Effector memory CD4-positive, alpha-beta T cell (primary cell): ENCODE measurements at places on chromosomes 2 and 18.

DNA sequence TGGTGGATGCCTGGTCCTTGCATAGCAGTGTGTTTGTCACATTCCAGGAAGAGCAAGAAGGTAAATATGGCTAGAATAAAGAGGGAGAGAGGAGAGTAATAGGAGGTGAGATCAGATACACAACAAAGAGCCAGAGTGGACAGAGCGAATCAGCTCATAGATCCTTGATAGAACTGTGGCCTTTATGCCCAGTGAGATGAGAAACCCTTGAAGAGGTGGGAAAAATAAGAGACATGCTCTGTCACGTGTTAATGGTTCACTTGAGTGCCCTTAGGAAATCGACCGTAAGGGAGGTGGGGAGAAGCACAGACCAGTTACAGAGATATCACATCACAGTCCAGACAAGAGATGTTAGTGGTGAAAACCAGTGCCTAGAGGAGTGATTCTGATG lies 84.7 kb upstream of the RAB27B start:
- no peak for DNase-seq

- no peak for DNase-seq
These were observed 185.5 kb downstream of the C1D start for GRCh38 chr2:67877301-67877700.

DNA sequence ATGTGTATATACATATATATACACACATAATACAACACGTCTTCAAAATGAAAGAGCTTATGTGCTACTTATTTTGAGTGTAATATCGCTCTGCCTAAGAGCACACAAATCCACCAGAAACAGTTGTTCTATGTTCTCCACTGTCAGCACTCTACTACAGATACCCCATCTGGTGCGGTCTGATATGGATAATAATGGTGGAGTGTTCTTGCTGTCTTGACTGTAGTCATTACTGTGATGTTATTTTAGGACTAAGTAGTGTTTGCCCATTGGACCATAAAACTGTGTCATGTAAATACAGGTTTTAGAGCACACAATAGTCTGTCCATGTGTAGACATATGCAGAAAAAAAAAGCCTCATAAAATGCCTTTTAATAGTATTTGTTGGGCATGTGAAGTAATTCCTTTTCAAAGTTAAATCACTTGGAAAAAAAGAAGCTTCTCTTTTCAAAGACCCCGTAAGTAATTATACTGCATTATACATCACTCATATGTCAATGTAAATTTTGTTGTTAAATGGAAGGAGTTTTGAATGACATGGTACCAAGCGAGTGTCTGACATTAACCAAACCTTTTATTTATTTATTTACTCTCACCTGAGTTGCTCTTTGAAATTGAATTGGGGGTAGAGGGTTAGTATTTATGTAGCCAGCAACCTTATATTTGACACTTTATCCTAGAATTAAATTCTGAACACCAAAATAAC lies 1249.2 kb upstream of the ZEB2 start:
- DNase-seq = no peak

GRCh38 chr2:64222351-64222750 lies 78.1 kb upstream of the PELI1 start:
- DNase-seq = no peak

GRCh38 chr18:24756385-24756784 lies 295.9 kb downstream of the HRH4 start:
- no peak for DNase-seq

GRCh38 chr2:23465936-23466335 lies 81.0 kb downstream of the KLHL29 start:
- DNase-seq = no peak

DNA sequence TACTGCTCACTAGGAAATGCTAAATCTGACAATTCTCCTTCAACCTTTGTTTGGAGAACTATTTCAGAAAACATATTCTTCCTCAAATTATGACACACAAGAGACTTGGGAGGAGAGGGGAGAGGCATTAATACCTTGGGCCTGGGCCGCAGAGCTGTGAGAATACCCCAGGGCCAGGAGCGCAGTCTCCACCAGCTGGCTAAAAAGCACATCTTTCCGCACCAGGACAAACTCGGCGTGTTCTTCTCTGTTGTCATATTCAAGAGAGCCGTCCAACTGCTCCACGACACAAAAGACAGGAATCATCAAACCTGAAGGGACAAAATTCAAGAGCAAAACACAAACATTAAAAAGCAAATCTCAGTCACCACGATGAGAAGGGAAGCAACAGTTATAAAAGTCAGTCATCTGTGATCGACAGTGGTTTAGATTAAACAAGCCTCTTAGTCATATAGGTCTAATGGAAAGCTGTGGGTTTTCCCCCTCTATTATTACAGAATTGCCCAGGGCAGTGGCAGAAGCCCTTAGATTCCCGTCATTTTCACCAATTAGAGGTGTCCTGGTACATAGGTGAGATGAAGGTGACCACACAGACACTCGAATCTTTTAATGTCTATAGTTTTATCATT lies 24.4 kb downstream of the SATB2 start:
- DNase-seq = no peak

GRCh38 chr2:196515051-196515450 lies 124.5 kb upstream of the CCDC150 start:
- DNase-seq = no peak

GRCh38 chr18:56115071-56116015 lies 523.0 kb downstream of the TXNL1 start:
- no peak for DNase-seq

DNA sequence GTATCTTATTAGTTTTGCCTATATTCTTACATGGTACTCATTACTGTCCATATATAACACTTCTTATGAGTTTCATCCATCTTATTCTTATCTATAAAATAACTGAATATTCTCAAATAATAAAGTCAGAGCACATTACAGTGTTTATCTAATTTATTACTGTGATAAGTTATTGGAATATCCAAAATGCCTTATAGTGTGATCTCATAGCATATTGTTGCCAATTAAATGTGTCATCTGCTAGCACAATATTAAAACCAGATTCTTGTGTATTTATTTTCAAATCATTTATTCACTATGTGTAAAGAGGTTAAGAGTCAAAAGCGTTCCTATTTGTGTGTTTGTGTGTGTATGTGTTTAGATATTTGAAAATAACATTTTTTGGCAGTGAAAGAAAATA lies 151.9 kb downstream of the WDR7 start:
- no peak for DNase-seq
